A549 treated with CORT108297 at 1 μM for 4 hours (cell line): ENCODE measurements at places on chromosomes 1 and 21. TPM values are rescaled to one million over a fixed set of nuclear protein-coding genes. Genes with fewer than 3 reads are reported as not detected.

Gene ARMH1
- total RNA-seq = 0.55 to 0.93 TPM (median 0.78 TPM) in 5 replicates

Gene SSX2IP
- 11.4 to 14.7 TPM (median 12.5 TPM) in 5 replicates for total RNA-seq

Gene ESPN
- 0.27 to 0.89 TPM (median 0.61 TPM) in 5 replicates for total RNA-seq

Gene TSPEAR
- total RNA-seq = not detected in 5 replicates

Gene GPATCH4
- total RNA-seq = 62.7 to 97.9 TPM (median 67.4 TPM) in 5 replicates

Gene GRIK3
- not detected in 5 replicates for total RNA-seq
